Neural crest cell (in vitro differentiated cells): ENCODE measurements at places on chromosomes 5 and 9. TPM values are rescaled to one million over a fixed set of nuclear protein-coding genes. Genes with fewer than 3 reads are reported as not detected.

The JAKMIP2 gene
- total RNA-seq: 35.6 and 36.8 TPM in 2 replicates

The TAL2 gene
- total RNA-seq: 7.4 and 8.4 TPM in 2 replicates

The MSMP gene
- not detected in 2 replicates for total RNA-seq

GRCh38 chr9:114231273-114231672 lies 75.9 kb downstream of the COL27A1 start:
- DNase-seq: no peak

GRCh38 chr5:59562756-59563389 lies 330.7 kb downstream of the PDE4D start:
- DNase-seq: no peak

DNA sequence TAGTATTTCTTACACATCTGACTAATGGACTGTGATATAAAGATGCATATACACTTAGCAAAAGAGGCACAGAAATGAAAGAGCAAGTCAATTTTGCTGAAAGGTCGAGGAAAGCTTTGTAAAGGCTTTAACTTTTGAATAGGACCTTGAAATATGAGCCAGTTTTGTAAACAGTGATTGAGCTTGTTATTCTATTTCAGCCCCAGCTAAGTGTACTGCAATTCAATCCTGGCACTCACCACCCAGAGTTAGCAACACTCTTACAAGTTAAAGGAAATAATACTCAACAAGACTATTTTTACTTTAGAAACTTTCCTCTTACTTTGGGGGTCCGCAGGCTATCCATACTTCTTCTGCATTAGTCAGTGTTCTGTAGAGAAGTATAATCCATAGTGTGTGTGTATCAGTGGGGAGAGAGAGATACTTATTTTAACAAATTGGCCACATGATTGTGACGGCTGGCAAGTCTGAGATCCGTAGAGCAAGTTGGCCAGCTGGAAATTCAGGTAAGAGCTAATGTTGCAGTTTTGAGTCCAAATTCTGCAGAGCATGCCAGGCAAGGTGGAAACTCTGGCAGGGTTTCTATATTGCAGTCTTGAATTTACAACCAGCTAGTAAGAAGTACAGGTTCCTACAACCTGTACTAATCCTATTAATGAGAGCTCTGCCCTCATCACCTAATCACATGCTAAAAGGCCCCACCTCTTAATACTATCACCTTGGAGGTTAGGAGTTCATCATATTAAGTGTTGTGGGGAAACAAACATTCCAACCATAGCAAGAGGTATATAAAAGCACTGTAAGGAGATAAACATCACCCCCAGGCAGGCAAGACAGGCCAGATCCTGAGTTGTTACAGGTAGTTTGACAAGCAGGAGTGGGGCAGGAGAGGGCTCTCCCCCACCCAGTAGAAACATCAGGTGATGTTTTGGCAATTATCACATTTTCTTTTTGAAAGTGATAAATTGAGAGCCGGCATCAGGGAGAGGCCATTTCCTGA lies 33.6 kb downstream of the IL7R start:
- DNase-seq: no peak

DNA sequence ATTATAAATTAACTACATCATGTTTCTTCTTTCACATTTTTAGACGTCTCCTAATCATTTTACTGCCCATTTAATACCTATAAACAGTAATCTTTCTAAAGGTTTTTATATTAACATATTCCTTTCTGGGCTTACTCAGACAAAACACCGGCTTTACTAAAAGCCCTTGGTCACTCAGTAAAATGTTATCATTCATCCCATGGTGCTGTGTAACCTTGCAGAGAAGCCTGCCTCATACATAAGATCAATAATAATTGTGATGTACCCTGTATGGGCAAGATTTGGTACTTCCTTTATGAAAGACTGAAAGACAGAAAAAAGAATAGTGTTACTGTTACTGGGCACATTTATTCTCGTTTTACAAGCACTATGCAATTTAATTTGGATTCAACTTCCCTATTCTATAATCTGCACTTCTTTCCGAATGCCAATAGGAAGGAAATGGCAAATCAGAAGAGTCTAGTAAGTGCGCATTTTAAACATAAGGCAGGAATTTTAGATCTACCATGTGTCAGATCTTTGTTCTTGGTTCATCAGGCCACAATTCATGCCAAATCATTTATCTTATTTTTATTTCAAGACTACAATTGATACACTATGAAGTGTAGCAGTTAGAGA lies 522.2 kb downstream of the CSNK1G3 start:
- no peak for DNase-seq

DNA sequence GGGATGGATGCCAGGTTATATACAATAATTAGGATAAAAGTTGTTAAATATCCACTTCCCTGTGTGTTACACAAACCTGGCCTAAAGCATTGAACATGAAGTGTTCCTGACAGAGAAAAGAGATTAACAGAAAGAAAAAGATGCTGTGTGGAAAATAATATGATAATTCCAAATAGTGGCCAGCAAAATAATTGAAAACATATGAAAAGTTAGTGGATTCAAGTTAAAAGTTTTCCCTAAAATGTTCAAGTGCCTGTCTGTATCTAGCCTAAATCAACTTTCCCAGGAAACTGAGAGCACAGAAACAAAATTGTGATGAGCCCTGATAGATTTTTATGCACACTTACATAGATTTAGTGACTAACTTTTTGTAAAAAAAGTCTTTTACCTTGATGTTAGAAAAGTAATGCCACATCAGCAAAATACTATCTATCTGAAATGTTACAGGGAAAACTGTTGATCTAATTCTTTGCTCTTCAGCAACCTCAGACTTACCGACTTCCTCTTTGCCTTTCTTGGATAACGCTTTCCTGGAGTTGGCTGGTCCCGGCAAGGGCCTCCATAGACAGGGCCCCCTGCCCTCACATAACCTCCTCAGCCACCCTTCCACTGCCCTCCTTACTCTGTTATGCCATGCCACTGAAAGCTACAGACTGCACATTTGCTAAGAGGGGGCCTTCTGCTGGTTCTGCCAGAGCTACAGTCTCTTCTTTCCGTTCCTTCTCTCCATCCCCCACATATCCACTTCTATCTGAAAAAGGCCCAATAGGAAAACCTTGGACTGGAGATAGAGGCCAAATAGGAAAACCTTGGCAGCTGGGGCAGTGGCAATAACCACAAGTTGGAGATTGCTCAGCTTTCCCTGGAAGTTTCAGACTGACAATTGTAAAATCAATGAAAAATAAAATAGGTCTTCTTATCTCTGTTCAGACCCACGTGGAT lies 44.4 kb downstream of the ZNF474 start:
- no peak for DNase-seq

DNA sequence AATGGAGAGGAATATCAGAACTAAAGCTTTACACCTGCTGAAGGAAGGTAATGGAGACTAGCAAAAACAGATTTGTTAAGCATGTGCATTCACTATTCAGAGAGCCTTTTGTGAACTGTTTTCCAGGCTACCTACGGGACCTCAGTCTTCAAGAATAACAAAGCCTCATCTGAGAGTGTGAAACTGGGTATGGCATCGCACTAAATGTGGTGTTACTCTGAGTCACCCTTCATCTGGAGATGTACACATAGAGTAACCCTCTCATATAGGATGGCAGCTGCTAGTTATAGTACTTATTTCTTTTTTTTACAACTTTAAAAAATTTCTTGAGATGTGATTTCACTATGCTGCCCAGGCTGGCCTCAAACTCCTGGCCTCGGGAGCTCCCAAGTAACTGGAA lies 306.8 kb downstream of the ZNF608 start:
- DNase-seq: no peak

GRCh38 chr9:125161284-125161918 lies 18.1 kb upstream of the SCAI start:
- DNase-seq: no peak

DNA sequence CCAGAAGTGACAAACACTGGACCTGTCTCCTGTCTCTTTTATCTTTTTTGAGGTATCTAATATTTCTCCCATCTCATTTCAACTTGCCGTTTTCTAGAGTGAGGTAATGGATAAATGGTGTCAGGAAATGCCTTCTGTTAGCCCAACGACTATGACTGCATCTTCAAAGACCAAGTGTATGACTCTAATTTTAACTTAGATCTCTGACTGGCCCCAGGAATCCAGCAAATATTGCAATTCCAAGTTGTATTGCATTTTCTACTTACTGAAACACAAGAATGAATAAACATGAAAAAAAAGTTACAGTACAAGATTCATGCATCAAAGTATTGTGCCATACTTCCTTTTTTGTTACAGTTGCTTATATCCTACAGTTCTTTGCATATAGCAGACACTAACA lies 26.3 kb downstream of the SLC28A3 start:
- no peak for DNase-seq

GRCh38 chr9:132919614-132920268 lies 24.7 kb downstream of the TSC1 start:
- DNase-seq: no peak

DNA sequence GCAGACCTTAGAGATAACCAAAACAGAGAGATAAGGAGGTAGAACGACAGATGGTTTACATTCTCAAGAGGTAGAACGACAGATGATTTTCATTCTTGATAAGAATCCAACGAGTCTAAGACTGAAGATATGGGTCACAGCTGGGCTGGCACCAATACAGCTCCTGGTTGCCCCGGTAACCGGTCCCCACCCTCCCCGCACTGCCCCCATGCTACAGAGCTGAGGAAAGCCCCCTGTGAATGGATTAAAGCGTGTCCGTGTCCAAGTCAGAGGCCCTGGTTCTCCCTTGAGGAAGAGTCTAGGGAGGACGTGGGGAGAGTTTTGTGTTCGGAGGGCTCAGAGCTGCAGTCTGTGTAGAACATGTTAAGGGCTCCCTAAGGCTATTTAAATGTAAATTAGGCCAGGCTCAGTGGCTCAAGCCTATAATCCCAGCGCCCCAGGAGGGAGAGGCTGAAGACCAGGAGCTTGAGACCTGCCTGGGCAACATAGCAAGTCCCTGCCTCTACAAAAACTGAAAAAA lies 8.1 kb downstream of the IDNK start:
- peak; percentile 9 for DNase-seq

DNA sequence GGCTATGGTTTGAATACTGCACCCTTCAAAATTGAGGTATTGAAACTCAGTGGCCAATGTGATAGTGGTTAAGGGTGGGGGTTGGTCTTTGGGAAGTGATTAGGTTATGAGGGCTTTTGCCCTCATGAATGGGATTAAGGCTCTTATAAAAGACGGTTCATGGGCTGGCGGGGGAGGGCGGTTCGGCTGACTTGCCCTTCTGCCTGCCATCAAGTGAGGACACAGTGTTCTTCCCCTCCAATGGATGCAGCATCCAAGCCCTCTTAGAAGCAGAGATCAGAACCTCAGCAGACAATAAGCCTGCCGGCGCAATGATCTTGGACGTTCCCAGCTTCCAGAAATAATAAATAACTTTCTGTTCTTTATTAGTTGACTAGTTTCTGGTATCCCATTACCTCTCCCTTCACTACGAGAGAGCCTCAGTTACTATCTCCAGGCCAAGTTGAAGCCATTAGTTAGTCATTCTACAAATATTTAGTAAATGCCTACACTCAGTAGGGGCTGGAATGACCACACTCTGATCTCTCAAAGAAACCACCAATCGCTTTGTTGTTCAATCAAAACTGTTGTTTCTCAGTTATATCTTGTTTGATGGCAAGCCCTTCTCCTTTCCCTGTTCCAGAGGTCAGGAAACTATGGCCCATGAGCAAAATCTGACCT lies 219.3 kb downstream of the TSSK1B start:
- DNase-seq: no peak

DNA sequence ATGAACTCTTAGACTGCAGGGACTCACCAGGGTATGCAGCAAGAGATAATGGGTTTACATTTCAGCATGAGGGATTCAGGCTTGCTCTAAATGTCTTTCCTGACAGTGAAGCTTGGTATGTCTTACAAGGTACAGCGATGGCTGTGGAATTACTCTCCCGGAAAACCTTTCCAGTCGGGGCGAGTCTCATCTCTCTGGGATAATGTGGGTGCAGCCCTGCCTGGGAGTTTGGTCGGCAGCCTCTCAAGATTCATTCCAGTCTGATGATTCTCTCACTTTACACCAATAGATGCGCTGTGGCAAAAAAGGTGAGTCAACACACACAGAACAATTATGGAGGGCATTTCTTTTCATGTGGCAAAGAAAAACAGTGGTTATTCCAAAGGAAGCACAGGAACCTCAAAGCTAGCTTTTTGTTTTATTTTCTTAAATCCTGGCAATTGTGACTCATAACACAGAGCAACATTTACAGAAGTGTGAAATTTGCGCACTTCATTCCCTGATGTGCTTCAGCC lies 190.3 kb downstream of the DCP2 start:
- DNase-seq: no peak

DNA sequence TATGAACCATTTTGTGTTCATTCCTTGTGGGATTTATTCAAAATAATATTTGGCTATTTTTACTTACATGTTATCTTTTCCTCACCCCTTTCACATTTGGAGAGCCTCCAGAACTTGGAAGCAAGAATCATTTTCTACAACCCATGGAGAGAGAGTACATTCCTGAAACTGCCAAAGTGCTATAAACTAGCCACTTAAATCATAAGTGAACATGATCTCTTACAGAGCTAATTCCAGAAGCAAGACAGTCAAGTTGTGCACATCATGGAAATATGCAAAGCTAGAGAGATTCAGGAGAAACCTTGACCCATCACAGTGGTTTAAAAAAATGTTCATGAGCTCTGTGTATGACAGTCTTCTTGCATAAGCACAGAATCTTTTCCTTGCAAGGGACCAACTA lies 883.6 kb upstream of the C9orf72 start:
- no peak for DNase-seq

DNA sequence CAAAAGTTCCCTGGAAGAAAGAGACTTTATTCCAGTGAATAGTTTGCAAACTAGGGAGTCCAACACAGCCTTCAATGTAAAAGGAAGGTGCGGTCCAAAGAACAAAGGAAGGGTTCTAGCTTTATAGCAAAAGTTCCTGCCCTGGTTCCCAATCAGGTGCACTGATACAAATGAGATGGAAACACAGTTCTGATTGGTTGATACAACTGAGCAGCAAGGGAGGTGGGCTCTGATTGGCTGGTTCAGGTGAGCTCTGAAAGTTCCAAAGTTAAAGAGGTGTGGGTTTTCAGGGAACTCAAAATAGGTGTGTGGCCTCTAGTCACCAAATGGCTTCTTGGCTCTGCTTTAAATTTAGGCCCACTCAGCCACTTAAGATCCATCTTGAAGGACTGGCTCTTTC lies 43.1 kb downstream of the P4HA2 start:
- no peak for DNase-seq

GRCh38 chr5:5572976-5573797 lies 150.7 kb downstream of the ICE1 start:
- DNase-seq: no peak

GRCh38 chr5:112930082-112930344 lies 8.0 kb upstream of the REEP5 start:
- DNase-seq: no peak

GRCh38 chr5:124468671-124469411 lies 277.6 kb downstream of the ZNF608 start:
- no peak for DNase-seq
